Stimulated activated CD8-positive, alpha-beta memory T cell treated with anti-CD3 and anti-CD28 coated beads, Interleukin-2, amount 100 ng/mL, for 1 hour (primary cell): ENCODE measurements at places on chromosomes 1 and 21.
A peak's percentile ranks its signal among the peaks of the same experiment; 100 is the strongest.

DNA sequence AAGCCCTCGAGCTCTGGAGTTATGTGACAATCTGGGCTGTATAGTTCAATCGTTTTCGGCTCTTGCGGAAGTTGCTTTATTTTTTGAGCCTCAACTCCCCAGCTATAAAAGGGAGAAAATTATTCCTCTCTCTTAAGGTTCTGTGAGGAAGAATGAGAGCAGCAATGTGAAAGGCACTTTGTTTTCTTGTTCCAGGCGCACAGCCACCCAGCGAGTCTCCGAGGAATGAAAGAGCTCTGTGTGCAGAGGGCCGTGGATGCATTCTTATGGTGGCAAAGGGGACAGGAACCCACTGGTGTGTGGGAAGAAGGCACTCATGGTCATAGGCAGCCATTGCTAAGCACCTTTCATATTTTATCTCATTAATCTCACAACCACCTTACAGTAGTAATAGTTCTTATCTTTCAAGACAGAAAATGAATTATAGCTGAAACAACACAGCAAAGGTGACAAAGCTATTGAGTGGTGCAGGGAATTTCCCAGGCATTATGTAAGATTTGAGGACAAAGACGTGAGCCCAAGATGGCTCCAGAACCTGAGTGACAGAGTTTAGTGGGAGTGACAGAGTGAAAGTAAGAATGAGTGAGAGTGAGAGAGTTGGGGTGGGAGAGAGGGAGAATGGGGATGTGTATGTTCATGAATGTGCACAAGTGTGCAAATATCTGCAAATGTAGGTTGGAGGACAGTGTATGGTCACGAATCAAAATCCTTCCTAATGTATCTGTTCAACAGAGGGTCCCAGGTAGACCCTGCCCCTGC, 9.4 kb downstream of the CYP2J2 start:
- DNase-seq = no peak

DNA sequence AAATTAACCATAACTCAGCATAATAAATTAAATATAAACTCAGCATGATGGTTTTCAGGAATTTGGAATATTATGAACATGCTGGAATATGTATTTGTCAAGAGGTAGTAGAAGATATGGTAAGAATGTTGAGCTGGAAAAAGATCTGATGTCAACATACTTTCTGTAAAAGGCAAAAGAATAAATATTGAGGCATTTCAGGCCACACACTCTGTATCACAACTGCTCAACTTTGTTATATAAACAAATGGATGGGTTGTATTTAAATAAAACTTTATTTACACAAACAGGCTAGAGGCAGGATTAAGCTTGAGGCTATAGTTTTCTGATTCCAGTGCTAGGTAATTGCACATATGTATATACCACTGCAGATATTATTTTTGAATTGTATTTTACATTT, 1409.4 kb downstream of the MRPL39 start:
- DNase-seq = no peak

- no peak for DNase-seq
These were observed 205.3 kb upstream of the RAB4A start for GRCh38 chr1:229065613-229066012.

DNA sequence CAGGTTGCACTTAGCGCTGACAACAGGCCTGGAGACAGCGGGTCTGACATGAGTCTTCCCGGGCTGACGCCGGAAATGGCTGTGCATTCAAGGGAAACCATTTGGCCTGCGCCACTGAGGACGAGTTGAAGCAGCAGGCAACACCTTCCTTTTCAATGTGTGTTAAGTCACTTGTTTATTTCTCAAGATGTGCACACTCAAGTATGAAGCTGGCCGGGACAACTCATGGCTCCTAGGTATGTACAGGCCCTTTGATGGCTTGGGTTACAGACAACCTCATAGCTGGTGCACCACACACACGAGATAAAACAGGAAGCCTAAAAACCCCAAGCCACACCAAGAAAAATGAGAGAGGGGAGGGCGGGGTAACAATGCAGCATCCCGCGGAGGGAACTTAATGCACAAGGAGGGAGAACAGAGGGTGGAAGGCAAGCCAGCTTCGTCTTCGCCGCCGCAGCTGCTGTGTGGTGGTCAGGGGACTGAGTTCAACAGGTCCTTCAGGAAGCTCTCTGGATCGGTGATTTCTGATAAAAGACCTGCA, 118.0 kb upstream of the IFFO2 start:
- peak; percentile 22 for DNase-seq

GRCh38 chr21:14630556-14631069, 84.5 kb upstream of the SAMSN1 start:
- no peak for DNase-seq

DNA sequence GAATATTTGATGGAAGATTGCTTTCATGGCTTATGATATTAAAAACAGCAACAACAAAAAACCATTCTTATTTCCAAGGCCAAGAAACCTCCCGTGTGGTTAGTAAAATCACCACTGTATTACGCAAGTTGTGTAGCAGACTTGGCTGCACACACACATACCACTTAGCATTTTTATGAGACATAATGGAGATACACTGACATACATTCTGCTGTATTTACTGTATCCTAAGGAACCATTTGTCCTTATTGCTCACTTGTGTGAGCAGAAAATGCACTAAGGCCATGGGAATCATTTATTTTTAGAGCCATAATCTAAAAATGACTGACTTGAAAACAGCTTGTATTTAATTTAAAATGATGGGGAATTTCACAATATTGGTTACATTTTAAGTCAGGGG, 584 bp upstream of the C1orf141 start:
- no peak for DNase-seq

- no peak for DNase-seq
These were observed 239.1 kb downstream of the RERE start for GRCh38 chr1:8578132-8578877.

DNA sequence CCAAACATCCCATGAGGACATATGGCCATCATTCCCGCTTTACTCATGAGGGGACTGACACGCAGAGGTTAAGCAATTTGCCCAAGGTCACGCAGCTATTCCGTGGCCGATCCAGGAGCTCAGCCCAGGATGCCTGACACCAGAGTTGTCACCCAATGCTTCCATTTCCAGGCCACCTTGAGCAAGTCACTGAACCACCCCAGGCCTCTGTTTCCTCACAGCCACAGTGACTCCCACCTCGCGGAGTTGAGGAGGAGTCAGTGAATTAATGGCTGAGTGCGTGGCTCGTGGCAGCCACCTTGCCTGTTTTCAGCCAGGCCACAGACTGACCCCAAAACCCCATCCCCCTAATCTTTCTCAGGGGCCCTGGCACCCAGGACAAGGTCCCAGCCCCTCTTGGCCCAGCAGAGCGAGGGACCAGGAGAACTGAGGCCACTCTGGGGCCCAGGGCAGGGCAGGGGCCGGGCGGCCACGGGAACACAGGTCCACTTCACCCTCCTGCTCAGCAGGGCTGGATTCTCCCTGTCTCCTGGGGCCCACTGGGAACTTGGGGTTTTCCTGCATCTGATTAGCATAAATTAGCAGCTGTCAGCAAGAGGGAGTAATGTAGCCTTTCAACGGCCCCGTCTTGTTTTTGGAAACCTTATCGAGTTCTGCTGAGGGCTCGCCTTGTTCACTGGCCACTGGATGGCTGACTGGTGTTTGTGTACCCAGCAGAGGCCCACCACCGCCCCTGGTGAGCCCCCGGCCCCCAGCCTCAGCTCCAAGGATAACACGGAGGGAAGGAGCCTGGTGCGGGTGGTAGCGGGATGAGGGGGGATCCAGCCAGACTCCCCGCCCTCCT, 19.7 kb upstream of the LAPTM5 start:
- no peak for DNase-seq

- no peak for DNase-seq
These were observed 124.2 kb downstream of the GRIK3 start for GRCh38 chr1:36909946-36910725.

DNA sequence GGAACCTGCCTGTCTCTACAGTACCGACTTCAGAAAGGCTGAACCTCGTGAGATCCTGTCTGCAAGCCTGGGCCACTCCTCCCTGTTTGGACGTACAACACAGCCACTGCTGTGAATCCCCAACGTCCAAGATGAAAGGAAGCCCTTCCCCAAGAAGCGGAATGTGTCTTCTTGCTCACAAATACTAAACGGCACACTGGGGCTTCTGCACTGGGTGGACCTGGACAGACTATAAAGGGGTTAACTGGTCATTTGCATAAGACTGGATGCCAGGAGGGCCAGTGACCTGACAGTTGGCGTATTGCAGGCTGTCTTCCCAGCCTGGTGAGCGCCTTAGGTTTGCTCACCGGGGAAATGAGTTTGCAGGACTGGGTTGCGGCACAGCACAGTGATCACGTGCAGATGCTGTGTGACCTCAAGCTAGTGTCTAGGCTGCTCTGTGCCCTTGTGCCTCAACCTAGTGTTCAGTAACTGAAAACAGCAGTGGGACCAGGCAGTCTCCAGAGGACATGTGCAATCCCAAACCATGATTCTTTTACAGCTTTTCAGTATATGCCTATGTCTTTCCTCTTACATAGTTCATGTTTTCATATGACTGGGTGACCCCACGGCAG, 19.5 kb upstream of the AJAP1 start:
- DNase-seq = no peak

DNA sequence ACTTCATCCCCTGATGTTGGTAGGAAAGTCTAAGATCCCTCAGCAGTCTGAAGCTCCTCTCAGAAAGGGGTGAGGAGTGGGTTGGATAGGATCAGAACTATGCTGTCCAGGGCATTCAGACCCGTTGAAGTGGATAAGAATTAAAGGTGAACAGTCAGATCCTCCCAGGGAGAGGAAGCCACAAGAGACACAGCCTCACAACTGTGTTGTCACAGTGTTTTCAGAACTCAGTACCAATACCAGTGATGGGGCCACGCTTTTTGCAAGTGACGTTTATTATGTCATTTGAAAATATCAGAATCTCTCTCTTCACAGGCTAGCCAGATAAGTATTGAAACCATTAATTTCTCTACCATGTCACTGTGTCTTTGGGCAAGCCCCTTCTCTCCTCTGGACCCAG, 15.4 kb upstream of the EPS15 start:
- DNase-seq = no peak

DNA sequence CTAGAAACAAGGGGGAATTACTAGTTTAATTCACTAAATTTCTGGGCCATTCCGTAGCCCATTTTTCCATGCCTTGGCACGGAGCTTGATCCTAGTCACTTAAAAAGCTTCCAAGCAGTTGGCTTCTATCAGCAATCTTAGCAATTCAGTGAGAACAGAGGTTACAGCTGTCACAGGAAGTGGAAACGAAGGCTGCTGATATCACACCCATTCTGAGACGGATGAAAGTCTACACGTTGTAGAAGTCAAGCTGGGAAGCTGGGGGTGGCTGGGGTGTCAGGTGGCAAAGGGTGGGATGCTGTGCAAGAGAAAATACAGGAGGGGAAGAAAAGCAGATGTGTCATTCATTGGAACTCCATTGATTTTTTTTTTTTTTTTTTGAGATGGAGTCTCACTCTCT, 11.8 kb upstream of the STMN1 start:
- no peak for DNase-seq

- no peak for DNase-seq
These were observed 66.0 kb downstream of the OBSCN start for GRCh38 chr1:228273720-228274451.

- DNase-seq = no peak
These were observed 31.1 kb downstream of the WNT9A start for GRCh38 chr1:227916655-227917054.

- DNase-seq = no peak
These were observed 77.4 kb downstream of the S1PR1 start for GRCh38 chr1:101314244-101314643.

DNA sequence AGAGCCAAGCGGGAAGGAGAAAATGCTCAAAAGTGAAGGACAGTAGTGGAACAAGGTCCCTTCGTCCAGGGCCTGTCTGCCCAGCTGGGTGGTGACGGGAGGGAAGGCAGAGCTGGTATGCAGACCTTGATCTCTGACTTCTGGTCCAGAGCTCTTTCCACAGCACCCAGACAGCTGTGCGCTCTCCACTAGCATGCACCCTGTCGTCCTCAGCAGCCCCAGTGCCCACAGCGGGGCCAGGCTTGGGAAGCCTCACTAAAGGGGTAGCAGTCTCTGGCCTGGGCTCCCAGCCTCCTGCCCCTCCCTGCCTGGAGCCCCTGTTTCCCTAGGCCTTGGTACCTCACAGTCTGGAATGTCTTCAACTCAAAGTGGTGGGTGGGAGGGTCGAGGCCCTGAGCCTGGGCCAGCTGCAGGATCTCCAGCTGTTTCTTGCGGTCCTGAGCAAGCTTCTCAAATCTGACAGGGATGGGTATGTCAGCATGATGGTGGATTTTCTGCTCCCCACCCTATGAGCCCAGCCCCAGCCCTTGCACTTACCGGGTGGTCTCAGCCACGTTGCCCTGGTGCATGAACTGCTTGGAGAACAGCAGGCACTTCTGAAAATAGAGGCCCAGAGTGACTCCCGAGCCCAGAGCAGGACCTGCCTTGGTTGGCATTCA, 10.0 kb downstream of the CC2D1B start:
- no peak for DNase-seq

DNA sequence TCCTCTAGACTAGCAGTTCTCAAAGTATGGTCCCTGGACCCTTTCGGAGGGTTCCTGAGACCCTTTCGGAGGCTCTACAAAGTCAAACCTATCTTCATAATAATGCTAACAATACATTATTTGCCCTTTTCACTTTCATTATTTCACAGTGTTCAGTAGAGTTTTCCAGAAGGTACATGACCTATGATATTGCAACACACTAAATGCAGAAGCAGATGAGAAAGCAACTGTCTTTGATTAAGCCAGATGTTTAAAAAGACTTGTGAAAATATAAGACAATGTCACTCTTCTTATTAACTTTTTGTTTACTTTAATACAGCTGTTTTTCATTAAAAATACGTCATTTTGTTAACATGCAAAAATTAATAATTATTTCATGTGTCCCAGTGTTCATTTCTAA, 5.8 kb downstream of the KCNJ10 start:
- DNase-seq = no peak

DNA sequence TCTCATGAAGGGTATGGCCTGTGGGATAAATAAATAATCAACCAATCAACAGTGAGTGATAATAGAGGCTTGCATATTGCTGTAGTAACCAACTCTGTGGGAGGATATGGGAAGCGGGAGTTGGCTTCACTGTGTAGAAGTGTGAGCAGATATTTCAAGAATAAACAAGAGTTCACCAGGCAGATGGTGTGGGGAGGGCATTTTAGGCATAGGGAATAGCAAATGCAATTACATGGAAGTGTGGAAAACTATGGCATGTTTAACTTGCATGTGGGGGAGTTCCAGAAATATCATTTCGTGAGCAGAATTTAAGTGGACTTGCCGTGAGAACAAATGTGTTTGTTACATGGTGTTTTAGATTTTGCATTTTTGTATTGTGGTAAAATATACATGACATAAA, 95.2 kb downstream of the SPATA46 start:
- DNase-seq = no peak

GRCh38 chr1:228706305-228706704, 29.0 kb upstream of the RHOU start:
- no peak for DNase-seq

DNA sequence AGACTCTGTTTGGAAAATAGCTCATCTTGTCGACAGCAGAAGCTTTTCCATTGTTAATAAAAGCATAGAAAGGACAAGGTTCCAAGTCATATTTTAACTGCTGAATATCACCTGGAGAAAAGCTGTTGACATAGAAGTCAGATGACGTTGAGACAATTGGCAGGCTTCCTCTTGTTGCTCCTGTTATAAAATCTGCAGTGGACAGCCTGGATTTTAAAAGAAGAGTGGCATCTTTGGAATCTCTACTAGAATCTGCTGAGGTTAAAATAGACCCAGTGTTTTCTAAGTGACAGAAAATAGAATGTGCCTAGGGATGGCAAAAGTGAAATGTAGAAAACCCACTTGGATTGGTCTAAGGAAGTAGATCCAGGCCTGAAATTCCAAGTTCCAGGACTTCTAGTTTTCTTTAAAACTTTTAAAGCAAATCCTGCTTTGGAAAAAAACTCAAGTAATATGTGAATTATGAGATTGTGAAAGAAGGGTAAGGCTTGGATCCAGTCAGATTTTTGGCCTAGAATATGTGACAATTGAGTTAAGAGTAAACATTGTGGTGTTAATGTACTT, 53.6 kb upstream of the NEXN start:
- DNase-seq = no peak
